ENCODE measurements at places on chromosomes 1 and 21. TPM values are rescaled to one million over a fixed set of nuclear protein-coding genes. Genes with fewer than 3 reads are reported as not detected.
A peak's percentile ranks its signal among the peaks of the same experiment; 100 is the strongest.

The KMO gene
- total RNA-seq = not detected

The CRABP2 gene
- total RNA-seq = 2.4 TPM

The LRRC71 gene
- total RNA-seq = not detected

The SPATA46 gene
- total RNA-seq = not detected

- no peak overlapping the region for H3K4me3 ChIP-seq
- H3K27ac ChIP-seq = peak overlapping the region; percentile 92
- peaks cover 69% of the 10 kb centered on the region for H3K4me1 ChIP-seq
- no peaks in the 10 kb centered on the region for H3K27me3 ChIP-seq
- peaks cover 18% of the 10 kb centered on the region for H3K36me3 ChIP-seq
- no peak for DNase-seq
Measured at GRCh38 chr1:154603317-154603716, 4.7 kb downstream of the ADAR start.

GRCh38 chr1:74357150-74357549, 122.0 kb downstream of the TNNI3K start:
- H3K36me3 ChIP-seq = no peaks in the 10 kb centered on the region
- no peak overlapping the region for H3K27ac ChIP-seq
- no peaks in the 10 kb centered on the region for H3K27me3 ChIP-seq

- no peak for DNase-seq
- peaks cover 46% of the 10 kb centered on the region for H3K4me1 ChIP-seq
- peak overlapping the region; percentile 57 for H3K4me3 ChIP-seq
- H3K27ac ChIP-seq = peak overlapping the region; percentile 63
- peaks cover 20% of the 10 kb centered on the region for H3K36me3 ChIP-seq
Measured at GRCh38 chr1:204520834-204521709, 4.9 kb downstream of the MDM4 start.

- no peak overlapping the region for H3K4me3 ChIP-seq
- no peaks in the 10 kb centered on the region for H3K27me3 ChIP-seq
- no peak overlapping the region for H3K27ac ChIP-seq
- H3K4me1 ChIP-seq = peaks cover 15% of the 10 kb centered on the region
- DNase-seq = no peak
Measured at GRCh38 chr1:35350872-35351271, 82.4 kb downstream of the ZMYM4 start.

- no peaks in the 10 kb centered on the region for H3K27me3 ChIP-seq
- H3K27ac ChIP-seq = no peak overlapping the region
- H3K36me3 ChIP-seq = peaks cover 4% of the 10 kb centered on the region
- no peak for DNase-seq
Measured at GRCh38 chr1:16208270-16208987, 4.0 kb downstream of the ARHGEF19 start.

- peaks cover 6% of the 10 kb centered on the region for H3K36me3 ChIP-seq
- no peak overlapping the region for H3K4me3 ChIP-seq
- no peaks in the 10 kb centered on the region for H3K27me3 ChIP-seq
- H3K27ac ChIP-seq = peak overlapping the region; percentile 43
Measured at GRCh38 chr1:185284533-185285276, 32.3 kb downstream of the IVNS1ABP start.

GRCh38 chr1:186374303-186375151, 526 bp downstream of the TPR start:
- H3K36me3 ChIP-seq = peaks cover 21% of the 10 kb centered on the region
- no peaks in the 10 kb centered on the region for H3K27me3 ChIP-seq
- H3K27ac ChIP-seq = peak overlapping the region; percentile 82
- peak overlapping the region; percentile 100 for H3K4me3 ChIP-seq
- peaks cover 15% of the 10 kb centered on the region for H3K4me1 ChIP-seq
- DNase-seq = no peak

DNA sequence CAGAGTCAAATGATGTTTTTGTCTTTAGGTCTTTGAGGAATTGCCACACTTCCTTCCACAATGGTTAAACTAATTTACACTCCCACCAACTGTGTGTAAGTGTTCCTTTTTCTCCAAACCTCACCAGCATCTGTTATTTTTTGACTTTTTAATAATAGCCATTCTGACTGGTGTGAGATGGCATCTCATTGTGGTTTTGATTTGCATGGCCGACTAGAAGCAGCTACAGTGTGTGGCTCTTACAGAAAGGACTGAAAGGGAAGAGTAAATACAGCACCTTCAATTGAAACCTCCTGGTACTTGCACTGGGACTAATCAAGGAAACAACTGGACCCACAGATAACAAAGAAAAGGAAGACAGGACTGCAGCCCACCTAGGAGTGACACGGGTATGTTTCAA, 668.0 kb upstream of the RGS18 start:
- peaks cover 4% of the 10 kb centered on the region for H3K36me3 ChIP-seq
- H3K27me3 ChIP-seq = no peaks in the 10 kb centered on the region
- H3K4me1 ChIP-seq = no peaks in the 10 kb centered on the region
